GM19239 (cell line): ENCODE measurements at places on chromosomes 7 and 10.

GRCh38 chr7:25026156-25026555 lies 46.2 kb upstream of the OSBPL3 start:
- no peak for DNase-seq

DNA sequence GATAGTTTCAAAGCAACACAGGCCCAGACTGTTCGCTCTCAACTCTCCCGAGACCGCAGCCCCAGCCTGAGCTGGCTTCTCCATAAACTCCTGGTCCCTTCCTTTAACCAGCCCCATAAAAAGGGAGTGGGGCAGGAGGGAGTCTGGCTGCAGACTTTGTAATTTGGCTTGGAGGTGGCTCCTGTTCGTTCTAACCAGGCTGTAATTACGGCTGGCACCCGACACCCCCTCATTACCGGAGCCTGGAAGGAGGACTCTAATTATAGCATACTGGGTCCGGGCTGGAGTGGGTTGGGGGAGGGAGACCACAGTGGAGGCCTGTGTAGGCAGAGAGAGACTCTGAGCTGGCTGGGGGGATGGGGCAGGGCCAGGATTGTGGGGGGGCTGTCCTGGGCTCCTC lies 49.7 kb downstream of the UNC5B start:
- no peak for DNase-seq

- DNase-seq, result no peak
Measured at GRCh38 chr10:131227163-131227740, 84.3 kb downstream of the TCERG1L start.

GRCh38 chr7:135723411-135723810 lies 4.6 kb downstream of the SLC13A4 start:
- no peak for DNase-seq

DNA sequence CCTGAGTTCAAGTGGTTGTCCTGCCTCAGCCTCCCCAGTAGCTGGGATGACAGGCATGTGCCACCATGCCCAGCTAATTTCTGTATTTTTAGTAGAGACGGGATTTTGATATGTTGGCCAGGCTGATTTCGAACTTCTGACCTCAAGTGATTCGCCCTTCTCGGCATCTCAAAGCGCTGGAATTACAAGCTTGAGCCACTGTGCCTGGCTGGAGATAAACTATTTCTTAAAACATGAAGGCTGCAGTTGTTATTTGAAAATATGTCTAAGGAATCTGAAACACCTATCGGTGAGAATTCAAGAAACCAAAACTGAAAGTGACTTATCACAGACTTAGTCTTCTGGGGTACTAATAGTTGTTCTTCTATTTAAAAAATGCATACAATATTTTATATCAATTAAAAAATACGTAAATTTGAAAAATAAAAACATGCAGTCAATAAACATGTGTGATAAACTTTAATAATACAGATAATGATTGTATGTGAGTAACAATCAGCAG lies 176.9 kb upstream of the PRSS58 start:
- no peak for DNase-seq

DNA sequence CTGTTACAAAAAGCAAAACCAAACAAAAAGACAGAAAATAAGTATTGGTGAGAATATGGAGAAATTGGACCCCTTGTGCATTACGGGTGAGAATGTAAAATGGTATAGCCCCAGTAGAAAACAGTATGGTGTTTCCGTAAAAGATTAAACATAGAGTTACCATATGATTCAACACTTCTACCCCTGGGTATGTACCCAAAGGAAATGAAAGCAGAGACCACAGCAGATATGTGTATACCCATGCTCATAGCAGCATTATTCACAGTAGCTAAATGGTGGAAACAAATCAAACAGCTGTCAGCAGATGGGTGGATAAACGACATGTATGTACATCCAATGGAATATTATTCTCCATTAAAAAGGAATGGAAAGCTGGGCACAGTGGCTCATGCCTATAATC lies 42.4 kb downstream of the STARD3NL start:
- DNase-seq, result no peak

GRCh38 chr10:118952493-118953295 lies 76.8 kb upstream of the NANOS1 start:
- no peak for DNase-seq

DNA sequence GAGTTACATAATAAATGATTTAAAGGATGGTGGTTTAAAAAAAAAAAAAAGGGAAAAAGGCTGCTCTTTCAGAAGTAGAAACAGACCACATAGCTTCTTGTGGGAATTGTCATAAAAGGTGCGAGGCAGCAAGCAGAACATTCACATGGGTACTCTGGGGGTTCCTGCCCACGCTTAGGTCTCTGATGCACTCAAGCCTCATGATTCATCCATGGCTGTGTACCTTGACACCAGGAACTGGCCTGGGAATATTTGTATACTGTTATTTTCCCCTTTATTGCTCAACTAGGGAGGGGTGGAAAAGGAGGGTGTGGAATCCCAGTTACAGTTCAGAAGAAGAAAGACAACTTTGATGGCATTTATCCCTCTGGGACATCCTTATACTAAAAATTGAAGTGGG lies 4.0 kb downstream of the PON2 start:
- DNase-seq, result no peak

DNA sequence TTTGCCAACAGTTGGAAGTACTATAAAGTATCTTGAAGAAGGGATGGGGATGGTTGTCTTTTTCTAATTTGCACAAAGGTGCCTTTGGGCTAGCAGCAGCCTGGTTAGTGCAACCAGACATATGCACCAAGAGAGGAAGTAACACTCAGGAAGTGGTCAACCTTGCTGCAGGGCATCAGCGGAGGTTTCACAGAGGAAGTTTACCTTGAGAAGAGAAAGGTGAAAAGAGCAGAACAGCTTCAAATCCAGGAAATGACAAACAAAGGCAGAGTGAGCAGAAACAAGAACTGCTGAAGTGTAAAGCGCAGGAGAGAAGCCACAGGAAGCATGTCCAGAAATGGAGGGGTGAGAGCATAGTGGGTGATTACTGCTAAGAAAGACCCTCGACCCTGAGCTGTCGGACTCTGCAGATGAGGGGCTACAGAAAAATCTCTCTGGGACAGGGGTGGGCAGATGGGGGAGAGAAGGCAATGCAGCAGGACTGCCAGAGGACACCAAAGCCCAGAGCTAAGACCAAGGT lies 66.9 kb downstream of the STK17A start:
- peak; percentile 46 for DNase-seq

- DNase-seq, result no peak
Measured at GRCh38 chr7:151131592-151132293, 35.8 kb downstream of the GBX1 start.

DNA sequence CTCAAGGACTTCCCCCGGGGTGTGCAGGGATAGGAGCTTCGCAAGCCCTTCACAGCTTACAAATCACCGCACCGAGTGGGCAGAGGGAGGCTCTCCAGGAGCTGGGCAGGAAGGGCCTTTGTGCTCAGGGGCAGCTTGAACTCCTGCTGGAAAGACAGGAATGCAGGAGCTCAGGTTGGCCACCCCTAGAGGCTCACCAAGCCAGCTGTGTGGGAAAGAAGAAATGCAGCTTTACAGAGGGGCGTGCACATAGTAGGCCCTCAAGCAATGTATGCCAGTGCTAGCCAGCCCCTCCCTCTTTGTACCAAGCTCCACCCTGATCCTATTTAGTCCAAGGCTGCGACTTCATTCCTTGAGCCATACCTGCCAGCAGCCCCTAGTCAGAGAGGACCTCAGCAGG lies 26.1 kb downstream of the STRA8 start:
- DNase-seq, result no peak

DNA sequence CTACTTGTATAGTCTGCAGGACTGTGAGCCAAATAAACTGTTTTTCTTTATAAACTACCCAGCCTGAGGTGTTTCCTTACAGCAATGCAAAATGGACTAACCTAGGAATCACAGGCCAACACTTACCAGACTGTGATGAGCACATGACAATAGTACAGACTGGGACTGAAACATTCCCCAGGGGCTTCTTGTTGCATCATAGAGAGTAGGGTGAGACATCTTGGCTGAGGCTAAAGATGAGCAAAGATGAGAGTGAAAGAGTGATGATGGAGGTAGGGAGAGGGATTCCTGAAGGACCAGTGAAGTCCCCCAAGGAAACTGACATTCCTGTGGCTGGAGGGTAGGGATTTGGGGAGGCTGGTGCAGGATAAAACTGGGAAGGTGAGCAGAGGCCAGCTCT lies 194.4 kb downstream of the TPST1 start:
- DNase-seq, result no peak

DNA sequence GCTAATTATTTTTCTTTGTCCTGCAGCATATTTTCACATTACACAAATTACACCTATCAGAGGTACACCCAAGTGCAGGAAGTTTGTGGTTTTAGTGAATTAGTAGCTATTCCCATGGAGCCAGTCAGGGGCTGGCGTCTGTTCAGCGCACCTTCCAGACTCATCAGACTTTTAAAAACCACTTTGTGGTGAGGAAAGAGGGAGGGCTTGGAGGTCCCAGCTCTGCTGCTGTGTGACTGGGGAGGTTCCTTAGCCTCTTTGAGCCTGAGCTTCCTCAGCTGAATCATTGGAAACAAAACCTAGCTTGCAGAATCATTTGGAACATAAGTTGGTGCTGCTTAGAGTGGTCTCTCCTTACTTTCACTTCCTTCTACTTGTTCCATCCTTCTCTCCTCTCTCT lies 175.4 kb downstream of the SORCS3 start:
- no peak for DNase-seq
